Hindlimb muscle (tissue), 1 donor: ENCODE measurements at places on chromosomes 1 and 21.

DNA sequence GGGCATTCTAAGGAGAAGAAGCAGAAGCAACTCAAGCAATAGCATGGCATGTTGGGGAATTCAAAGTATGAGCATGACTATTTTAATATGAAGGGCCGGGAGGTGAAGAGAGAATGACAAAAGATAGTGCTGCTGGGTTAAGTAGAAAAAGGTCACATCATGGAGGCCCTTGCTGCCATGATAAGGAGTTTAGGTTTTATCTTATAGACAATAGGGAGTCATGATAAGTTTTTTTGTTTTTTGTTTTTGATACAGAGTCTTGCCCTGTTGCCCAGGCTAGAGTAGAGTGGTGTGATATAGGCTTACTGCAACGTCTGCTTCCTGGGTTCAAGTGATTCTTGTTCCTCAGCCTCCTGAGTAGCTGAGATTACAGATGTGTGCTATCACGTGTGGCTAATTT, 3.1 kb downstream of the BNIPL start:
- no peak for DNase-seq

DNA sequence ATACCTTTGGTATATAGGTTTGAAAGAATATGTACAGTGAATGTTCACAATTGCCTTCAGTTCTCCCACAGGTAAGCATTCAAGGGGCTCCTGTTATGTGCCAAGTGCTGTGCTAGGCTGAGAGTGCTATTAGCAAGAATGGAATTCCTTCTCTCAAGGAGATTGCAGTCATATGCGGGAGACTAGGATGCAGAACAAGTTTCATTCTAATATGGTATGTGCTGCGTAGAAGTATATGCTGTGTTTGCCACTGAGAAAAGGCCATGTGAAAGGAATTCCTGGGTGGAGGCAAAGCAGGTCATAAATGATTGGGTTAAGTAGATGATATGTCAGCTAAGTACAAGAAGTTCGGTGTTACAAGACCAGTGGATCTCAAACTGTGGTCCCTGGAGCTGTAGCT, 303.0 kb downstream of the GPATCH2 start:
- no peak for DNase-seq

GRCh38 chr21:15667010-15667409, 62.8 kb upstream of the USP25 start:
- no peak for DNase-seq

- no peak for DNase-seq
Measured at GRCh38 chr1:29398431-29398830, 162.1 kb downstream of the PTPRU start.

DNA sequence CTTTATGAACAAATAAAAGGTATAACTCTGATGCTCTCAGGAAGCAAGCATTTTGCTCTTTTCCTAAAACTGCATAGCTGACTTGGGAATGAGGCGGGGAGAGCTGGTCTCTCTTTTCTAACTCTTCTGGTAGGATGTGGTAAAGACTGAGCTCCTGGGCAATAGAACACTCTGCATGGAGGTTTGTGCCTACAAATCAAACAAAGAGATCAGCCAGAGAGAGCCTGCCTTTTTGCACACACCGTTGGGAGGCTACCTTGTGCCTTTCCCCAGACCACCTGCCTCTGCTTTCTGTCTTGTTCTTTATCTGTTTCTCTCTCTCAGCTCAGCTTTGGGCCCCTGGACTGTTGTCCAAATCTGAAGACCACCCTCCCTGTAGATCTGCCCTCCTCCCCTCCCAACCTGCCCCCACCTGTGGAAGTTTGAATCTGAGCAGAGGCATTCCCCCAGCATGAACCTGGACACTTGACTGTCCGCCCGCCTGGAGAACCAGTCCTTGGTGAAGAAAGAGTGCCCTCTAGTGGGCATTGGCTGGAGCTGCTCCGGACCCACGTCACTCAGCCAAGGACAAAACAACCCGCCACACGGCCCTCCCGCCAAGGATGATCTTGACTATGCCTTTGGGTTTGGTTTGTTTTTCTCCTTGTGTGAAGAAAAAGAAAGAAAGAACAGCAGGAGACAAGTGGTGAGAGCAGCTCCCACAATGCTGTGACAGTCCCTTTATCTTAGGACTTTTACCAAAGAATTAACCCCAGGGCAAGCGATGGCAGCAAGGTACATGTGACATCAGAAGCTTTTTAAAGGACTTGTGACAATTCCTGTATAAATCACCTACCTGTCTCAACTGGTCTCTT, 228.2 kb downstream of the PBX1 start:
- DNase-seq: peak; percentile 80
